CD4-positive, CD25-positive, alpha-beta regulatory T cell (primary cell): ENCODE measurements at places on chromosomes 5 and 9.
A peak's percentile ranks its signal among the peaks of the same experiment; 100 is the strongest.

DNA sequence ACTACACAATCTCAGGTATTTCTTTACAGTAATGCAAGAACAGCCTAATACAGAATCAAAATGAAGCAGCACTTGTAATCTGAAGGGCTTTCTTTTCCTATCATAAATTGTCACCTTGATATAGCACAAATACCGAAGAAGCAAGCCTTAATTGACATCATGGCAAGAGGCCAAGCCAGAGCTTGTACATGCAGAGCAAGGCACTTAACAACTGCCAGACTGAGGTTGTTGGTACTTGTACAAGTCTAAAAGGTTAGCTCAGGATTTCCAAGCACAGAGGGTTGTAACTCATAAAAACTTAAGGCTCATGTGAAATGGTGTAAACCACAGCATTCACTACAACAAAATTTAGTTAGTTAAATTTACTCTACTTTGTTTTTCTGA, 158.8 kb upstream of the SPEF2 start:
- no peaks in the 10 kb centered on the region for H3K36me3 ChIP-seq
- H3K27ac ChIP-seq, result no peak overlapping the region

DNA sequence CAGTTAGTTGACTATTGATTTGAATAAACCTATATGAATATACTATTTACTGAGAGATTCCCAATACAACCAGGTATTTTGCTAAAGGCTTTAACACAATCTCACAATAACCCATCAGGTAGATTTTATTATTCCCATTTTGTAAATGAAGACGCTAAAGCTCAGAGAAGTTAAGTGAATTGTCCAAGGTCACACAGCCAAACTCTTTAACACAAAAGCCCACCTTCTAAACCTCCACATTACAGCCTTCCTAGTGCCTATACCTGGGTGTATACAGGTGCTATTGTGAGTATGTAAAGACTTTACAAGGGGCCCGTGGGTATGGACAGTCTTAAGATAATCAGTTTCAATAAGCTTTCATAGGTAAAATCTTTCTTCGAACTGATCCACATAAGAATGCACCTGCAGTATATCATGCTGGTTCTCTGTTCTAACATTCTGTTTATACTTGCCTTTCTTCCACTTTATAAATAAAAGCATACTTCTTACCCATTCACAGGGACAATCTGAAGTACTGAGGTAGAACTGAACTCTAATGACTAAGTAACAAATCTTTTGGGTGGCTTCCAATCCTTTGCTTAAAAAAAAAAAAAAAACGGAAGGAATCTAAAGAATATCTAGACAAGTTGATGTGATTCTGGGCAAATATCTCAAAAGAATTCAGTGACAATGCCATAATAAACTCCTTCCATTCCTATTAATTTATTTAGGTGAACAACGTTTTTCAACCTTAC, 59.1 kb downstream of the PJA2 start:
- H3K4me3 ChIP-seq, result no peak overlapping the region
- H3K36me3 ChIP-seq, result peaks cover 61% of the 10 kb centered on the region
- no peak overlapping the region for H3K27ac ChIP-seq
- H3K4me1 ChIP-seq, result peaks cover 3% of the 10 kb centered on the region

DNA sequence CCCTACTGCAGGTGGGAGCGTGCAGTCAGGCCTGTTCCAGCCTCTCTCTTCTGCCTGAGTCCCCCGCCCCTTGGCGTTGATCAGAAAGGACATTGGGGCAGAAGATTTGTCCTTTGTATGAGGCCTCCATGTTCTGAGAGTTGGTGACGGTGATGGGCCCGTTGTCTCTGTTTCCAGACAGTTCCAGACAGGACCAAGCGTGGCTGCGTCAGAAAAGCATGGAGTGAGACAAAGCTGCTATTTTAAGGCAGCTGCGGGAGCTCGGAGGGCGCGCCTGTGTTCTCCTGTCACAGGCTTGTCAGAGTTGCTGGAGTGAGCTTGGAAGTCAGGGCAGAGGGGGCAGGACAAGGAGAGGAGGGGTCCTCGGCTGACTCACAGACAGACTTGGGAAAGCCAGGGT, 32.1 kb upstream of the SH3PXD2B start:
- no peak overlapping the region for H3K4me3 ChIP-seq
- no peak for DNase-seq
- no peaks in the 10 kb centered on the region for H3K4me1 ChIP-seq
- H3K27ac ChIP-seq, result no peak overlapping the region
- no peaks in the 10 kb centered on the region for H3K36me3 ChIP-seq
- no peaks in the 10 kb centered on the region for H3K27me3 ChIP-seq

- DNase-seq, result no peak
- H3K4me3 ChIP-seq, result peak overlapping the region; percentile 13
- H3K27ac ChIP-seq, result no peak overlapping the region
- no peaks in the 10 kb centered on the region for H3K36me3 ChIP-seq
- no peaks in the 10 kb centered on the region for H3K4me1 ChIP-seq
Measured at GRCh38 chr9:84694248-84694647, 24.7 kb downstream of the NTRK2 start.

GRCh38 chr9:126886034-126886822, 25.8 kb downstream of the ZBTB34 start:
- H3K36me3 ChIP-seq, result peaks cover 3% of the 10 kb centered on the region
- no peaks in the 10 kb centered on the region for H3K4me1 ChIP-seq
- H3K27me3 ChIP-seq, result no peaks in the 10 kb centered on the region
